ENCODE measurements at places on chromosomes 1 and 21.

GRCh38 chr21:44802396-44803153 is 955 bp upstream of the UBE2G2 start:
- DNase-seq = peak; percentile 46

GRCh38 chr1:235831148-235831547 is 35.6 kb downstream of the LYST start:
- DNase-seq = peak; percentile 56

DNA sequence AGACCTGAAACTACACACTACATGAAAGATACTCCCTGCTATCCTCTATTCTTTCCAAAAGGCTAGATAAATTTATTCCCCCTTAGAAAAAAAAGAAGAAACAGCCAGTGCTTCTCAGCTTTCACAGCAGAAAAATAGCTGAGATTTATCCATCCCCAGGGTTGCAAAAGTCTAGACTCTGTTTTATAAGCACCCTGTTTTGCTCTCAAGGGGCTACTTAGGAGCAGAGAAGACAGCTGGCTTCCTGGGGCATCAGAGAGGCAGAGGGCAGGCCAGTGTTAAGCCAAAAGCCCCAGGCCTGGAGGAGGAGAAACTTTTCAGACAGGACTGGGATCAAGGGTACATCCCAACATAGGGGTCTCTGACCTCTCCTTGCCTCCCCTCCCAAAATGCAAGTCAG is 3.9 kb downstream of the LAMB3 start:
- no peak for DNase-seq

GRCh38 chr1:64744492-64745180 is at the start of gene RAVER2:
TSS of gene RAVER2 (plus strand) at chr1:64745075. CDS start at chr1:64745173, 98 bp downstream.
- DNase-seq = peak; percentile 29

GRCh38 chr1:214146523-214146922 is 134.4 kb upstream of the SMYD2 start:
- DNase-seq = no peak

DNA sequence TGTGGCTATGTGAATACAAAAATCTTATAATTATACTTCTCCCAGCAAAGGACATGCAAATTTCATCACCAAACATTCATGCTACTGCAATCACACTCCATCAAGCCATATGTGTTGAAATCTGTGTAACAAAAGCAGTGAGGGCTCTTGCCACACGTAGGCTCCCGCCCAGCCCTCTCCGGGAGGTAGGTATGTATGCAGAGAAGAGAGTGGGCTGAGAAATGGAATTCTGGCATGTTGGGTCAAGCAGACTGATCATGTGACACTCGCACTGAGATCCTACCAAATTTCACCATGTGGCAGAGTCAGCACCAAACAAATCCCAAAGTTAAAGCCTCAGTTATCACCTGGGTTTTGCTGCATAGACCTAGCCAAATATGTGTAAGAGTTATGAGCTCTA is 49.7 kb downstream of the APP start:
- DNase-seq = no peak

DNA sequence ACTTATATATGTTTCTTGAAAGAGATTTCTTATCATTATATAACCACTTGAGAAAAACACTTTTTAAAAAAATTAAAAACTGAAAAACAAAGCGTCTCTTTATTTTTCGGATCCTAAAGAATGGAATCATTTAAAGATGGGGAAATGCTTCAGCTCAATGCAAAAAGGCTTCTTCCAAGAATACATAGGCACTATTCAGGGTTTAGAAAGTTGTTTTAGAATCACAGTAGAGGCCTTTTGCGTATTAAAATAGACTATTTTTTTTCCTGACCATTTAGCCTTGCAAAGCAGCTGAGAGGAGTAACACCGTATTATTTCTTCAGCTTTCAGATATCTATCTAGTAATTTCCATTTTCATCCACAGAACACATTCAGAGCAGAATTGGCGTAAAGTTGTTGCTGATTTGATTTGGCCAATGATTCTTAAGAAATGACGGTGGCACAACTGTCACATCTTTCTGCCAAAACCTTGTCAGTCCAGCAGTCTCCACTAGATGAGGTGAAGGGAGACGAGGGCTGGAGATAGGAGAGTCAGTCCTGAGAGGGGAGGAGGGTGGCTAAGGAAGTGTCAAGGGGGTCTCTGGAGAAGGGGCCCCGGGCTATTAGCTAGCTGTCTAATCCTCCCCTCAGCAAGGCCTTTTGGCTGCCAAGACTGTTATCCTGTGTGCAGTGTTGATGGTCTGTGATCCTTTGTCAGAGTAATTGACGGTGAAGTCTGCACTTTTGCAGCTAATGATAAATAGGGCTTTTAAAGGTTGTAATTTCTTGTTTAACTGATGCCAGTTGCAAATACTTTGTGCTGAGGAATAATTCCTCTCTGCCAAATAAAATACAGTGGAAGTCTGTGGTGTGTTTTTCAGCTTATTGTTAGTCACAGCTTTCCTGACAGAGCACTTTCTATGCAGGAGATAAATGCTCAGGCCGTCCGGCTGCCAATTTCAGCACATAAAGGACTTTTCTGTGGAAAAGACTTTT is 34.7 kb downstream of the PRRX1 start:
- DNase-seq = no peak

- no peak for DNase-seq
Measured at GRCh38 chr1:53987880-53988279, 30.1 kb downstream of the LDLRAD1 start.

- DNase-seq = no peak
Measured at GRCh38 chr21:32687643-32688345, 40.0 kb downstream of the SYNJ1 start.

- DNase-seq = no peak
Measured at GRCh38 chr1:95582191-95582590, 348.2 kb downstream of the RWDD3 start.

DNA sequence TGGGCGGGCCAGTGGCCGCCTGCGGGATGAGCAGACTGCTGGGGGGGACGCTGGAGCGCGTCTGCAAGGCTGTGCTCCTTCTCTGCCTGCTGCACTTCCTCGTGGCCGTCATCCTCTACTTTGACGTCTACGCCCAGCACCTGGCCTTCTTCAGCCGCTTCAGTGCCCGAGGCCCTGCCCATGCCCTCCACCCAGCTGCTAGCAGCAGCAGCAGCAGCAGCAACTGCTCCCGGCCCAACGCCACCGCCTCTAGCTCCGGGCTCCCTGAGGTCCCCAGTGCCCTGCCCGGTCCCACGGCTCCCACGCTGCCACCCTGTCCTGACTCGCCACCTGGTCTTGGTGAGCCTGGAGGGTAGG is 2.1 kb downstream of the B4GALT2 start:
- no peak for DNase-seq

GRCh38 chr1:66069976-66070876 is 277.5 kb downstream of the PDE4B start:
- no peak for DNase-seq

GRCh38 chr1:84960371-84960770 is 36.5 kb downstream of the MCOLN2 start:
- DNase-seq = no peak

DNA sequence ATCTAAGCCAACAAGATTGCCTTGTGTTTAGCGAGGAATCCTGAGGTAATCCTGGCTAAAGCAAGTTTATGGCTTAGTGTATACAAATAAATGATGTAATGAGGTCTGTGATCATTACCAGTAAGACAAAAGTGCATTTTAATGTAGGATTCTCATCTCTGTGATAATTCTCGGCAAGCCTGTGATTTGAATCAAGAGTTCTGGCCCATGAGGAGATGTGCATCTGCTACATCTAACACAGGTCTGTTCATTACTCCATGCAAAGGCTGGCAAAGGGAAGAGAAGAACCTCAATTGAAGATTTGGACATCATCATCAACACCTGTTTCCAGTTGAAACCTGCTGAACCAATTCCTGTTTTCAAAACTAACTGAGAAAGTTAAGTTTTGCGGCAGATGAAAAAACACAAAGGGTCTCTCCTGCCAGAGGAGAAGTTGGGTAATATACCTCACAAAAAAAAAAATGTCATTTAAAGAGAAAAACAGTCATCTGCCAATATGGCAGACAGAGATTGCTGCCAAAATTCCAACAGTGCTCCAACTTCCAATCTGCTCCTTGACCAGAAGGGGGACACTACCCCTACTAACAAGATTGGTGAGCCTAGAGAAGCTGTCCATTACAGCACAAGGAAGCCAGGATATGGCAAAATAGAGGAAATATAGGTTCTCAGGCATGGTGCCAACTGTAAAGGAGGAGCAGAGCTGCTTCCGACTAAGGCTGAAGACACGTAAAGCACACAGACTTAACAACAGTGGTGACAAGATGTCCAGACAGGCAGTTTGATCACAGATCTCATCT is 453.7 kb downstream of the TTLL7 start:
- peak; percentile 19 for DNase-seq

- no peak for DNase-seq
Measured at GRCh38 chr21:42490720-42491119, 5.3 kb downstream of the RSPH1 start.

DNA sequence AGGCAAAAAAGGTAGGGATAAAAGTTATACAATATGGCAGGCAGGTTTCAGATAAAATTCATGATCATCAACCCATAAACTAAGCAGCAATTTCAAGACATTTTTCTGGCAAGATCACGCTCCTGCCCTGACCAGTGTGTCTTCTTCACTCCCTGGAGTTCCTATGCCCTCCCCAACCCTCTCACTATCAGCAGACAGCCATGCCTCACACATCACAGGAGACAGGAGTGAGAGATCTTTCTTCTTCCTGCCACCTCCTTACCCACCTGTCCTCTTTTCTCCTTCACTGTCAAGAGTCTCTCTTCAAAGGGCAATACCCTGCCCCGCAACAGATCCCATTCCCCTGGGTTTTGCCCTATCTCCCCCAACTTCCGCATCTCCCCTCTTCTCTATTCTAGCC is 28.4 kb downstream of the COA6 start:
- DNase-seq = no peak

Data from Kasumi-1 (cell line).